ENCODE measurements at places on chromosomes 6 and 20.

DNA sequence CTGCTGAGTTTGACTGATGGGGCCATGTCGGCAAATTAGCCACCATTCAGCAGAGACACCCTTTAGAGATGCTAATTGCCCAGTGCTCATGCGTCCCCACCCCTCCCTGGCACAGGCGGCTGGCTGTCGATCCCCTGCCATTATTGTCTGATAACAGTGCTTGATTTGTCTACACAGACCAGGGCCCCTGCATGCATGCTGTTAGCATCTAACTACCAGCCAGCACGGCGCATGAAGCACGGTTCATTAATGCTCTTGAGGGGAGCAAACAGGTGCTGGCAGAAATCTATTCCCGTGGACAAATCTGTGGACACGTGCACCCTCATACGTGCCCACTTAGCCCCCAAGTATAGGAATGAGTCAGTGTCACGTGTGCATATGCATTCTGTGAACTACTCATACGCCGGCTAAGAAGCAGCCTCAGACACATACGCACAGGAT, 32.2 kb downstream of the KCNB1 start:
- no peak for DNase-seq

DNA sequence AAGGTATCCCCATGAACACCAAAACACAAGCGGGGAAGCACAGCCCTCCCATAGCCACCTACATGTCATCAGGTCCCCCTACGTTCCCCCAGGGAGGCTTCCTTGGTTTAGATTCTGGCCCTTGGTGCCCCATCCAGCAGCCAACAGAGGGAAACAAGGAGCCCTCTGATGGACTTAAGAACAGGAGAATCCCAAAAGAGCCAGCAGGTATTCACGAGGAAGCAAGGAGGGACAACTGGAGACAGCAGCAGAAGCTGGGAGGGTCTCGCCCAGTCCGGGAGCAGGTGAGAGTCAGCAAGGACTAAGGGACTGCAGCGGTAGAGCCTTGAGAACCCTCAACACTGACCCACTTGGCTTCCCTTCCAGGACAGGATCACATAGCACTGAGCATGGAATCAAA, 58.4 kb upstream of the TOP1 start:
- no peak for DNase-seq

DNA sequence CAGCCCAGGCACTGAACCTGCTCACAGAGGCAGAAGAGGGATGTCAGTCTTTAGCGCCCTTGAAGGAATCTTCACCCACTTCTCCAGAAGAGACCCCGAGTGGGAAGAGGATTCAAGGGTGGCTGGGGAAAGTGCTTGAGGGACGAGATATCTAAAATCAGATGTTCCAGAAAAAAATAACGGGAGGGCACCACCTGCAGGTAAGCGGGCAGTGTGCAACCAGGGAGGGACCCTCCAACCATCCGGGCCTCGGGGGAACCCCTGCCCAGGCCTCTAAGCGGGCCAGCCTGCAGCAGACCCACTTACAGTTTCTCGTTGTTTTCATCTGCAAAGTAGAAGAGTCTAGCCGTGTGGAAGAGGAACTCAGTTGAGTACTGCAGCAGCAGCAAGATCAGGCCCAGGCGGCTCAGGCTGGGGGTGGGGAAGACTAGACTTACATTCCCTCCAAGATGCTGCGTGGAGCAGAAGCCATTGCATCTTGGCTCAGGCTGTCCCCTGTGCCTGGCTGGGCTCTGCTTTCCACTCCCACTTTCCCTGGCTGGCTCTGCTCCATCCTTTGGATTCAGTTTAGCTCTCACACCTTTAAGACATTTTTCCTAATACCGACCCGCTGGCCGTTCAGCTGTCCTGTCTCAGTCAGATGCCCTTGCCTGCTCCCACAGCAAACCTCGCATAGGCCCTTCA, 71.0 kb downstream of the TRAM2 start:
- DNase-seq: no peak

- no peak for DNase-seq
Measured at GRCh38 chr6:82176616-82177015, 70.9 kb downstream of the IBTK start.

All from RWPE1 (cell line).